ENCODE measurements at places on chromosomes 1 and 21.
A peak's percentile ranks its signal among the peaks of the same experiment; 100 is the strongest.

GRCh38 chr1:12065872-12066271 lies 2.8 kb downstream of the TNFRSF8 start:
- DNase-seq: no peak

GRCh38 chr21:14923468-14923867 lies 141.3 kb downstream of the NRIP1 start:
- DNase-seq: no peak

GRCh38 chr1:15950763-15951295 lies 25.1 kb downstream of the ZBTB17 start:
- DNase-seq: no peak

GRCh38 chr1:11880181-11880575 lies 21.4 kb upstream of the NPPB start:
- no peak for DNase-seq

- DNase-seq: no peak
Observed at GRCh38 chr1:46568461-46568891, 17.0 kb upstream of the KNCN start.

GRCh38 chr1:25990702-25991395 lies 7.0 kb downstream of the PAFAH2 start:
- no peak for DNase-seq

- no peak for DNase-seq
Observed at GRCh38 chr1:2583871-2584351, 2.7 kb upstream of the PRXL2B start.

GRCh38 chr1:172180501-172181285 lies 239.8 kb upstream of the C1orf105 start:
- DNase-seq: no peak

- no peak for DNase-seq
Observed at GRCh38 chr1:175287377-175287776, 94.8 kb upstream of the KIAA0040 start.

DNA sequence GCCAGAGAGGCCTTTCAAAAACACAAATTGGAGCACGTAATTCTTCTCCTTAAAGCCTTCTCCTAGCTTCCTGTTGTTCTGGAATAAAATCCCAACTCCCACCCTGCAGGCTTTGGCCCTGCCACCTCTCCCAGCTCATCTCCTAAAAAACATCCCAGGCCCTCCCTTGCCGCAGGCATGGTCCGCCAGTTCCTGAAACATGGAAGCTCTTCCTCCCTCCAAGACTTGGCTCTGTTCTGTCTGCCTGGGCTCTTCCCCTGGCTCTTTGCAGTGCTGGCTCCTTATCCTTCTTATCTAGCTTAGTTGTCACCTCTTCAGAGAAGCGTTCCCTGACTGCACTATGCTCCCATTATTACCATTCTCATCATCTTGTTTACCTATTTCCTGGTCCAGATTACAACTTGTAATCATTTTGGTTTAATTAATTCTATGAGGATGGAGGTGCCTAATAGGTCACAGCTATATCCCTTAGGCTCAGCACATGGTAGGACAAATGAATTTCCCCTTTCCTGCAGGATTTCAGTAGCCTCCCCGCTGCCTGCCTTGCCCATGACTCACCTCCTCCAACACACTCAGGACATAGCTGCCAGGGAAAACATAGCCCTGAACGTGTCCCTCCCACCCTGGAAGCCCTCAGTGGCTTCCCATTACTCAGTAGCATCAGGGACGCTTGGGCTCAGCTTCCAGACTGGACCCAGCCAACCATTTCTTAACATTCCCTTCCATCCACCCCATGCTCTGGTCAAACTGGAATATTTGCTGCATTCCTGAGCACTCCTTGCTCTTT lies 15.7 kb upstream of the IGSF21 start:
- DNase-seq: no peak

- DNase-seq: no peak
Observed at GRCh38 chr1:9402256-9402616, 109.5 kb downstream of the SPSB1 start.

GRCh38 chr1:187809549-187809948 lies 980.8 kb downstream of the PLA2G4A start:
- DNase-seq: no peak

DNA sequence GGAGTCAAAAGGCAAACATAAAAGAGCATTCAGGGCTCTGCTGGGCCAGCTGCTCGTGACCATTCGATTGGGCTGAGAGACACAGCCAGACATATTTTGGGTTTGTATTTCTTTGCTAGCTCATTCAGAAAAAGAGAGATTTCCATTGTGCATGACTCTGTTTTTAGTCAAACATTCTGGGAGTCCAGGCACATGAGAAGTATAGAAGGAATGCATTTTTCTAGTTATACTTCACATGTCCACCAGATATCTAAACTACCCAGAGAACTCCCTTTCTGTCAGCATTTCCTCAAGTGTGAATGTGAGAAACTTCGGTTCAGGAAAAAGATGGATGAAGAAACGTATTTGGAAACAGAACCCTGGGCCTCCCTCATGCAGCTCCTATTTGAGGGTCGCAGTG lies 6.3 kb upstream of the KCNE1 start:
- DNase-seq: no peak

- DNase-seq: no peak
Observed at GRCh38 chr1:209364716-209365115, 218.8 kb upstream of the CAMK1G start.

DNA sequence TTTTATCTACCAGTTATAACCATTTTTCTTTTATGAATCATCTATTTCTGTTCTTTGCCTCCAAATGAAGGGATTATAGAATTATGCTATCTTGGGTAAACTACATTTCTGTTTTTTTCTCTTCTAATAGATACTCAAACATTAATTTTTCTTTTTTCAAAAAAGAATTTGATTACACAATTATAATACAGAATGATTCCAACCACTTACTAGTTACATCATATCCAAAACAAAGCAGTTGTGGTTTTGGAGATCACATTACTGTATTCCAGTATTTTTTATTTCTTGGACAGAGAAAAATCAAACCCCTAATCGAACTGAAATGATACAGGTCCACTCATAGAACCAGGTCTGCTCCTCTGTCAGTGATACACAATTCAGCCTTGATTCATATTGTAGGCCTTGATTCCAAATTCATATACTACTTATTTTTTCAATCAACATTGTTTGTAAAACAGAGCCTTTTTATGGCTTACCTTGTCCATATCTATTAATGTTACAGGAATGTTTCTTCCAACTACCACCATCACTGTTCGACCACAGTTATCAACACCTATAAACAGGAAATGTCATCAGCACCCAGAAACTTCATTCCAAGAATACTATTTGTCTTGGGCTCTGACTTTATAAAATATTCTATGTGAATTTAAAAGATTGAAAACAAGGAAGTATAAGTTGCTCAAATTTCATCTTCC lies 43.2 kb downstream of the GDAP2 start:
- no peak for DNase-seq

- no peak for DNase-seq
Observed at GRCh38 chr1:1924386-1924785, 5.3 kb upstream of the TMEM52 start.

DNA sequence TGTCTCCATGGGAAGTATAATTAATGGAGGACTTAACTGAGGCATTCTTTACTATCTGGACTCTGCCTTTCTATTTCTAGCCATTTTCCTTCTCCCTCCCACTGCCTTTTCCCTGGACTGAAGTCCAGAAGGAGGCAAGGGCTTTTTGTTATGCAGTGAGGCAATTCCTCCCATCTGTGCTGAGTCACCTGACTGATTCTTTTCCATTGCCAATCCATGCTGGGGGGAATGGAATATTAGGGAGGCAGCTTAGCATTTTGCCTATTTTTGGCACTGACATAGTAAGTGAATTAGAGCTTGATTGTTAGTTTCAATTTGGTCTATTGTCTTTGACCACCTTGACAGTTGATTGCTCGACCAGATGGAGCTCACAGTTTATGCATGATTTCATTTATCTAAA lies 1000.6 kb upstream of the PRMT6 start:
- peak; percentile 99 for DNase-seq

DNA sequence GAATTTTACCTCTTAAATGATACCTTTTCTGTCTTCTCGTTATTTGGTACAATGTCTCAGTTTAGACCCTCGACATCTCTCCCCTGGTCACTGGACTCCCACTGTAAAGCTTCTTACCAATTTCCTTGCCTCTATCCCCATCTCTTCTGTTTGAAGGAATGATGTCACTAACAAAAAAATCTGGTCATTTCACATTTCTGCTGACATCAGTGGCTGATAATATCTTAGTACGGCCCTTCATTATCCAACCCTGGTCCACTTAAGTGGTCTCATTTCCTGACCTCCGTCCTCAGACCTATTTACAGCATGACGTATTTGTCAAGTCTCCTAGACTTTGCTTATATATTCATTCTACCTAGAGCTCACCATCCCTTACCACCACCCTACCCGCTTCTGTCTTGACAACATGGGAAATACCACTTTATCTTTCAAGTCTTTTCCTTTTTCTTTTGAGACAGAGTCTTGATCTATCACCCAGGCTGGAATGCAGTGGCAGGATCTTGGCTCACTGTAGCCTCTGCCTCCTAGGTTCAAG lies 60.9 kb downstream of the C1orf21 start:
- no peak for DNase-seq

GRCh38 chr1:116298746-116299145 lies 74.3 kb upstream of the ATP1A1 start:
- DNase-seq: no peak

Measured in NCI-H446 (cell line).